Fibroblast of skin of right quadriceps (primary cell): ENCODE measurements at places on chromosomes 12 and 14.

GRCh38 chr14:92577321-92577742 lies 63.8 kb downstream of the RIN3 start:
- DNase-seq = no peak

DNA sequence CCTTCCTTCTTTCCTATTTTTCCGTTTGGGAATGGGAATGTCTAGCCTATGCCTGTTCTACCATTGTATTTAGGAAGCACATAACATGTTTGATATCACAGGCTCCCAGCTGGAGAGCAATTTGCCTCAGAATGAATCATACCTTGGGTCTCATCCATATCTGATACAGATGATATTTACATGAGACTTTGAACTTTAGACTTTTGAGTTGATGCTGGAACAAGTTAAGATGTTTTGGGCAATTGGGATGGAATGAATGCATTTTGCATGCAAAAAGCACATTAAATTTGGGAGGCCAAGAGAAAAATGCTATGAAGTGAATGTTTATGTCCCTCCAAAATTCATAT lies 61.9 kb upstream of the BEGAIN start:
- peak; percentile 70 for DNase-seq

DNA sequence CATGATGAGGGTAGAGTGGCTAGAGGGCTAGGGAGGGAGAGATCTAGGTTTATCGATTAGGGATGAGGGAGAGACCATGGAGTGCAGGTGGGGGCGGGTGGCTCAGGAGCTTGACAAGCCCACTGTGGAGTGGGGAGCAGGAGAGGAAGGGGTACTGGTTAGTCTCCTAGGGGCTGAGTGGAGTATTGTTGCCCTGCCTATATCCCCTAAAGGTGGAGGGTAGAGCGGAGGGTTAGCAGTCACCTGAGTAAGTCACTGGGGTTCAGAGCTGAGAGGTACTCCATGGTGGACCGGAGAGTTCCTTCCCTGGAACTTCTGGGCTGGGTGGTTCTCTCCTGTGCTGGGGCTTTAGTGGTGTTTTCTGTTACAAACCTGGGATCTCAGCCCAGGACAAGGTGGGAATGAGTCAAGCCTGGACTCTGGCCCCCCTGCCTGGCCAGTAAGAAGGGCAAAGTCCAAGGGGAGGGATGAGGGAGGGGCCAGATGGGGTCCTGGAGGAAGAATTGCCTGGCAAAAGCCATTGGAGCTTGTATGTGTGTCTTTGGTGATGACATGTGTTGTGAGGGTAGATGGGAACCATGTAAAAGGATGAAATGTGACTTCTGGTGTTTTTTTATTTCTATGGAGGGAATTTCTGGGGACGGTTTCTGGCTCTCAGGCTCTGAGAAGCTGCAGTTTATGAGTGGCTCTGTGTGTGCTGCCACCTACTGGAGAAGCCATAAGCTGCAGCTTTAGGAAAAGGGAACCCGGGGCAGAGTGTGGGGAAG lies at the start of gene CIDEB:
TSS of gene CIDEB (minus strand) at position 403 of the 767 bp plus-strand sequence. CDS start at position 284, 119 bp downstream.
- DNase-seq = peak; percentile 44

- DNase-seq = no peak
These were observed 93.9 kb downstream of the FAR2 start for GRCh38 chr12:29242921-29243431.

DNA sequence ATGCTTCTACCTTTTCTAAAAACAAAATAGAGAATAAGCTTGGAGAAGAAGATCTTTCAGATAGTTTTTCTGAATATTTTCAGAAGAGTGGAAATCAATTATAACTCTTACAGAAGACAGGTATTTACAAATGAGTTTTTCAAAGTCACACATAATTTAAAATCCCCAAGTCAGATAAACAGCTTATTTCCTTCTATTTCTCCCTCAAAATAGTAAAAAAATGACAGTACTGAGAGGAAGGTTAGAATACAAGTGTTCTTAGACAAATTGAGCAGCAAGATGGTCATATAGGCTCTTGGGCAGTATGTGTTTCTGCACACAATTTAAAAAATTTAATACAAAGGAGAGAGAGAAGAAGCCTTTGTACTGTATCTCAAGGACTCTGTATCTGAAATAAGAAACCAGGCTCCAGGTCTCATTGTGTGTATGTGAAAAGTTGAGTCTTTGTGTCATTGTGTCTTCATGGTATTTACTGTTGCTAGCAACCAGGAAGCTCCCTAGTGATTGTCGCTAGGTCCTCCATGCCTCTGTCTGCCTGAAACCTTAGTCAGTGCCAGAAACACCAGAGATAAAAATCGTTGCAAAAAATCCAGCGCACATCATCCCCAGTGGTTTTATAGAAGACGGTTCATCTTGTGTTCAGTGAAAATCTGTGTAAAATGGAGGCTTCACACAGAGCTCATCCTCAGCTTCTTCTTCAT lies 12.9 kb upstream of the TUBA1A start:
- peak; percentile 67 for DNase-seq

DNA sequence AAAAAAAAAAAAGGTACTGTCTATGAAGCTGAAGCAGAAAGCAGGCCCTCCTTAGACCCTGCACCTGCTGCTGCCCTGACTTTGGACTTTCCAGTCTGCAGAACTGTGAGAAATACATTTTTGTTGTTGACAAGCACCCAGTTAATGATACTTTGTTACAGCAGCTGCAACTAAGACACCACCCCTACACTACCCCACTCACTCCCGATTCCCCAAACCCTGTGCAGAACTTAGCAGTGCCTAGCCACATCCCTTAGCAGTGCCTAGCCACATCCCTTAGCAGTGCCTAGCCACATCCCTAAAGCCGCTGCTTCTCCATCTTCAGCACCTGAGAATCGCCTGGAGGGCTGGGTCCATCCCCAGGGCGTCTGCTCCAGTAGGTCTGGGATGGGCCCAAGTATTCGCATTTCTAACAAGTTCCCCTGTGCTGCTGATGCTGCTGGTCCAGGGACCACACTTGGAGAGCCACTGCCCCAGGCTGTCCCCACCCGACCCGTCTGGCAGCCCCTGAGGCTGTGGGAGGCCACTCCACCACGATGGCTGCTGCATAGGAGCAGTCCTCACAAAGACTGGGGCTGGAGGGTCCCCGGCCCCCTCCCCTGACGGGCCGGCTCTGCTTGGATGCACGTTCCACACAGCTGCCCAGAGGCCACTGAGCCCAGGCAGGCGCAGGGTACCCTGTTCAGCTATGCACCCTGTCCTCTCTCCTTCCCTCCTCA lies 10.8 kb upstream of the PPP1R13B start:
- DNase-seq = no peak

DNA sequence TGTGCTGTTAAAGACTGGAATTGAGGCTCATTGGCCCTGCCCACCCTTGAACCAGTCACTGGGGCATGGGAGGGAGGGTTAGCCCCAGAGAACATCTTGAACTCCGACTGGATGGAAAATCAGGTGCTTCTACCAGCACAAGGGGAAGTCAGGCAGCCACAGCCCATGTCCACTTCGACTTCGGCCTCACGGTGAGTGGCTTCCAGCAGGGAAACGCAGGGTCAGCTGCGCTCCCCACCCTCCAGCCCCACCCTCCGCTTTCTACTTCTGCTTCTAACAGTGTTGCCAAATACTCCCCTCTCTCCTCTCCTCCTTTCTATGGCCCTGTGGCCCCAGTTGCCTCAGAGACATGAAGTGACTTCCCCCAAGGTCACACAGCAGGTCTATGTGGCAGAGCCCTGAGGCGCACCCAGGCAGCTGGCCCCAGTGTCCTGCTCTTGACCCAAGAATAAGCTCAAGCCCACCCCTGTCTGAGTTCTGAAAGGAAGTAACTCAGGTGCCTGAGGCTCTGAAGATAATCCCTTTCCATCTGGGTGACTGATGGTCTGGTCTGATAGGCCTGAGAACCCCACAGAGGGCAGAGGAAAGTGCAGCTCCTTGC lies 11.9 kb upstream of the SH2B3 start:
- no peak for DNase-seq

DNA sequence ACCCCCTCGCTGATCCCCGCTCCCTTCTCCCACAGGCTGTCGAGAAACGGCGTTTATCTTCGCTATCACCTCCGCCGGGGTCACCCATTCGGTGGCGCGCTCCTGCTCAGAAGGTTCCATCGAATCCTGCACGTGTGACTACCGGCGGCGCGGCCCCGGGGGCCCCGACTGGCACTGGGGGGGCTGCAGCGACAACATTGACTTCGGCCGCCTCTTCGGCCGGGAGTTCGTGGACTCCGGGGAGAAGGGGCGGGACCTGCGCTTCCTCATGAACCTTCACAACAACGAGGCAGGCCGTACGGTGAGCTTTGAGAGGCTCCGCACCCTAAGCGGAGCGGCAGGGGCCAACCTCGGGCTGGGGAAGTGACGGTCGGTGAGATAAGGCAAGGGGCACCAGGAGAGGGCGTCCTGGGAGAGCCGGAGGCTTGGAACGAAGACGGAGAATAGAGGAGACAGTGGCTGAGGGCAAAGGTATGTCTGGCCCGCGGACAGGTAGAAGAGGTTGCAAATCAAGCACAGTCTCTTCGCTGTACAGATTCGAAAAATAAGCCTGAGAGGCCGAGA lies 2.3 kb downstream of the WNT1 start:
- DNase-seq = no peak

GRCh38 chr14:55427439-55427838 lies 13.0 kb downstream of the TBPL2 start:
- no peak for DNase-seq

GRCh38 chr14:86799244-86799647 lies 1193.7 kb downstream of the GALC start:
- peak; percentile 99 for DNase-seq

DNA sequence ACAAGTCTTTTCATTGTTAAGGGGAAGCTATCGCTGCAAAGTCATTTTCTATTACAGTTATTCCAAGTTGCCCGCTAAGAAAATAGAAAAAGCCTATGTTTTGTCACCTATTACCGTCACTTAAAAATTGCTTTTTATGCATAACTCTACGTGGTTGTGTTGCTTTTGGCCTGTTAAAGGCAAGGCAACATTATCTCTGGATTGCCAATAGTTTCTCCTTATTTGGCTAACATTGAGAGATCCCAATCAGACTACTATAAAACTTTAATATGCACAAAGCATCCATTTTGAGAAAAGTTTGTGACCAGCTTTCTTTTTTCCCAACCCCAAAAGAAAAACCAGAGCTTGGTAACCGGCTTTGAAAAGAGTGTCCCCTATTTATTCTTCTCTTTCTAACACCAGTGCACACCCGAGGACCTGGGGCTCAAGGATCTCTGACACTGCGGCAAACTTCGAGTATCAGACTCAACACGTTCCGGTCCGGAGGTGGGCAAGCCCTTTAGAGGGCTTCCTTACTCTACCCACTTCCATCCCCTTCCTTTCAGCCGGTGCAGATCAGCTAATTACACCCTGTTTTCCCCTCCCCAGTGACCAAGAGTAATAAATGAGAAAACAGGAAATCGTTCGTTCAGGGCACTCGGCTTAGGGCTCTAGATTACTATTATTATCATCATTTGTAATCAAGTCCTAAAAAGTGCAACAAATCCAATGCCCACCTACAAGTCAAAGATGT lies 1.2 kb downstream of the PPP1R12A start:
- DNase-seq = peak; percentile 15

DNA sequence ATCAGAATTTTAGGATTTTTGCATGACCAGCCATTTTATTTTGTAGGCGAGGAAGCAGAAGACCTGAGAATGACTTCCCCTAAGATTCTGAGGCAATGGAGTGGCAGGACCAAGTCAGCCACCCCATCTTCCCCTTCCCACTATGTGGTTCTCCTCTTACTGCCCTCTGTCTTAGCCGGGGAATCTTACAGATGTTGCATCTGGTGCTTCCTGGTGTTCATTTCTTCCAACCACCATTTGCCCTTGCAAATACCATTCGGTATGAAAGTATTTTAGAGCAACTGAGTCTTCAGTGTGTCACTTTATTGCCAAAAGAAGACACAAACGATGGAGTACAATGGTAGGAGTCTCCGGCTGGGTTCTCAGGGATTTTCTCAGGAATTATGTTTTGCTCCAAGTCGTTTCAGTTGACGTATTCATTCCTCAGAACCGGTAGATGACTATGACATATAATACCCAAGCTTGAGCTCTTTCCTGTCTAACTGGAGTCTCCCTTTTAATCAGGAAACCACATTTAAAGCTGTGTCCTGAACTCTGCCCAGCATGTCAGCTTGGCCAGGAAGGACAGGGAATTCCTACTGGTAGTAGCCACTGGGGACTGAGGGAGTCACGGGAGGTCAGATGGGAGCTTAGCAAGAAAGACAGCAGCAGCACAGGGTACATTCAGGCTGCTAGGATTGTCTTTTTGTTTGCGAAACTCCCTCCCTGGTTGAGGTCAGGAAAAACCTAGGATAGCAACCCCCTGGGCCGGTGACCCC lies 87.0 kb downstream of the SAMD4A start:
- peak; percentile 73 for DNase-seq

DNA sequence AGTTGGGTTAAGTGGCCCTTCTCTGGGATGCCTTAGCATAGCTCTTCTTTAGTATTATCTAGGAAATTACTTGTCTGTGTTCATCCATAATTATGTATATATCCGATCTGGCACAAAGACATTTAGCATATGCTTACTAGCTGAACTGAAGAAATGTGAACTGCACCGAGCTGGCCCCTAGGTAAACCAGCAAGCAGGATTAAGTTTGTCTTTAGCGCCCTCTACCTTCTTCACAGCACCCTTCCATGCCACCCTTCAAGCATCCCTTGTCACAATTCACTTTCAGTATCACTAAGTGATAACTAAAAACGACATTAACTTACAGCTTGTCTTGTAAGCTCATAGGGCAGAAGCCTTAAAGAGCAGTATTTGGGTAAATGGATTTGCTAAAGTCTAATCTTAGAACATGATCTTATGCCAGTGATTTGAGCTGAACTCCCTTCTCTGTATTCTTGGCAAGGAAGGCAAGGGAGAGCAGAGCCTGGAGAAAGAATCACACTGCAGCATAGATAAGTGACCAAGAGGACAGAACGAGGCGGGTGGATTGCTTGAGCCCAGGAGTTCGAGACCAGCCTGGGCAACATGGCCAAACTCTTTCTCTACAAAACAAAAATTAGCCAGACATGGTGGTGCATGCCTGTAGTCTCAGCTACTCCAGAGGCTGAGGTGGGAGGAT lies 2.6 kb upstream of the HAL start:
- DNase-seq = peak; percentile 39

- no peak for DNase-seq
These were observed 439.9 kb upstream of the SOX5 start for GRCh38 chr12:24389394-24389793.

DNA sequence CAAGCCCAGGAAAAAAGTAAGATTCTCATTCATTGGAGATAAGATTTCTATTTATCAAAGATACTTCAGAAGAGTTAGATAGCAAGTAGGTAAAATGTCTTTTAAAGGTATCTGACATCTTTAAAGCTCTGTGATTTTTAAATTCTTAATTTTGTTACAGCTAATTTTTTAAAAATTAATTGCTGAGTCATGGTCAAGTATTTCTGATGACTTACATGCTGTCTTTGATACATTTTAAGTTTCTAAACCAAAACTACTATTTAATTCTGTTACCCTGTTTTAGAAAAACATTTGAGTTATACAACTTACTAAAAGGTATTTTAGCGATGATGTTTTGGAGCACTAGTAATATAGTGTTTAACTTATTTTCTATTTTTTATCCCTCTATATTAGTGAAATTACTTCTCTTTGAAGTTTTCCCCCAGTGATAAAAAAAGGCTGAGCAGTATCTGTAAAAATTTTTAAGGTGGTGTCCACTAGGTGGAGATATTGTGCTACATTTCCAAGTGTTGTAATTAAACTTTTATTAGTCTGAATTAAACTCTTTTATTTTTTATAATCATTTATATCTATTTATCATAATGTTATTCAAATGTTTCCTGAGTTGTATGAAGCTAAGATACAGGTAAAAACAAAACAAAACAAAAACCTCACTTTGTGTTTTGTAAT lies 11.5 kb downstream of the ALG10 start:
- peak; percentile 12 for DNase-seq
